ENCODE measurements at places on chromosomes 2 and 18.

DNA sequence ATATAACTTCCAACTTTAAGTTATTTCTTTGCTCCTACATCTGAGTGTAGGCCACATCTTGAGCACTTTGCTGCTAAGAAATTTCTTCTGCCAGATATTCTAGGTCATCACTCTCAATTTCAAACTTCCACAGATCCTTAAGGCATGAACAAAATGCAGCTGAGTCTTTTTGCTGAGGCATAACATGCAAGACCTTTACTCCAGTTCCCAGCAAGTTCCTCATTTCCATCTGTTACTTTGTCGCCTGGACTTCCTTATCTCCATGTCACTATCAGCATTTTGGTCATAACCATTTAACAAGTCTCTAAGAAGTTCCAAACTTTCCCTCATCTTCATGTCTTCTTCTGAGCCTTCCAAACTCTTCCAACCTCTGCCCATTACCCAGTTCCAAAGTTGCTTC is 1077.3 kb upstream of the TMEFF2 start:
- no peak for DNase-seq

DNA sequence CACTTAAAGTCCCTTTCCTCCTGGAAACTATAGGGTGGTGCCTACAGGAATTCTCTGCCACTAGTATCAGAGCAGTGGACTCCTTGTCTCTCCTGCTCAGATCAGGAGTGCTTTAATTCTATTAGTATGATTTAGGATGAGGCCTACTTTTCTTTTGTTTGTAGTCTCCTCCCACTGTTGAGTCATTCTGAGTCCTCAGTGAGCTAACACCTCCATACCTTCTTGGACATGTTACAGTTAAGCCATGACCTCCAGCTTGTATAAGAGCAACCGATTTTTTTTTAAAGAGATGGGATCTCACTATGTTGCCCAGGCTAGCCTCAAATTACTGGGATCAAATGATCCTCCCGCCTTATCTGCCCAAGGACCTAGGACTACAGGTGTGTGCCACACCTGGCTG is 48.7 kb upstream of the OTOF start:
- DNase-seq: no peak

- no peak for DNase-seq
These were observed 26.7 kb downstream of the CTLA4 start for GRCh38 chr2:203894262-203894661.

DNA sequence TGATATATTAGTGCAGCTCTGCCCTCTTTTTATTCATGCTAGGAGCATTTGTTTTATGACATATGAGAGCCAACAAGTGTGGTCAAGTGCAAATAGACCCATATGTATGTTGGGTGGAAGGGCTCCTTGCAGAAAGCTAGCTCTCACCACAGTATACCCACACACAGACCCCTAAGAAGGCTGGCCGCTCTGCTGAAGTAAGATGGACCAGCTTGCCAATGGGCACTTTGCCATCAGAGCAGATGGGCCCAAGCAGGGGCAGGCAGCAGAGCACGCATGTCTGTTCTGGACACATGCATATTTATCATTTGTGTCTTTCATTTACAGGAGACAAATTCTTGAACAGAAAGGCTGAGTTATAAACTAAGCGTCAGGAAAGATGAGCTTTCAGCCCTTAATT is 187.5 kb upstream of the DTNA start:
- DNase-seq: no peak

- no peak for DNase-seq
These were observed 10.0 kb upstream of the ALLC start for GRCh38 chr2:3647831-3648651.

DNA sequence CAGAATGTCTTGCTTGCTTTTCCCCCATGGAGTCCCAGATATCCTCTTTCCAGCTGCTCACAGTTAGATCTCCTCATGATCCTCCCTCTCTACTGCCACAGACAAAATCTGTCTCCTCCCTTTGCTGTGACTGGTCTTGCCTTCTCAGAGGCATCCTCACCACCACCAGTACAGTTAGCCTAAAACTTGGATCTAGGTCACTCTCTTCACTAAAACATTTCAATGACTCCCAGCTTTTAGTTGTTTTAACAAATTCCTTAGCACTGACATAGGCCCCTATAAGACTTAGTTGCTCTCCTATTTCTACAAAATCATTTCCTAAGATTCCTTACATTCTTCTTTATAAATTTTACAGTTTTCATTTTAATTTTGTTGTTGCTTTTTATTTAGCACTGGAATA is 734.2 kb upstream of the CHAC2 start:
- DNase-seq: no peak

GRCh38 chr2:3290655-3291054 is 87.0 kb downstream of the EIPR1 start:
- no peak for DNase-seq

GRCh38 chr2:224668123-224668909 is 47.8 kb downstream of the CCDC195 start:
- no peak for DNase-seq

- no peak for DNase-seq
These were observed 48.7 kb downstream of the CAVIN2 start for GRCh38 chr2:191797942-191798876.

GRCh38 chr2:69305712-69306392 is 81.2 kb downstream of the GFPT1 start:
- no peak for DNase-seq

- no peak for DNase-seq
These were observed 55.9 kb downstream of the ARHGAP28 start for GRCh38 chr18:6785411-6785810.

DNA sequence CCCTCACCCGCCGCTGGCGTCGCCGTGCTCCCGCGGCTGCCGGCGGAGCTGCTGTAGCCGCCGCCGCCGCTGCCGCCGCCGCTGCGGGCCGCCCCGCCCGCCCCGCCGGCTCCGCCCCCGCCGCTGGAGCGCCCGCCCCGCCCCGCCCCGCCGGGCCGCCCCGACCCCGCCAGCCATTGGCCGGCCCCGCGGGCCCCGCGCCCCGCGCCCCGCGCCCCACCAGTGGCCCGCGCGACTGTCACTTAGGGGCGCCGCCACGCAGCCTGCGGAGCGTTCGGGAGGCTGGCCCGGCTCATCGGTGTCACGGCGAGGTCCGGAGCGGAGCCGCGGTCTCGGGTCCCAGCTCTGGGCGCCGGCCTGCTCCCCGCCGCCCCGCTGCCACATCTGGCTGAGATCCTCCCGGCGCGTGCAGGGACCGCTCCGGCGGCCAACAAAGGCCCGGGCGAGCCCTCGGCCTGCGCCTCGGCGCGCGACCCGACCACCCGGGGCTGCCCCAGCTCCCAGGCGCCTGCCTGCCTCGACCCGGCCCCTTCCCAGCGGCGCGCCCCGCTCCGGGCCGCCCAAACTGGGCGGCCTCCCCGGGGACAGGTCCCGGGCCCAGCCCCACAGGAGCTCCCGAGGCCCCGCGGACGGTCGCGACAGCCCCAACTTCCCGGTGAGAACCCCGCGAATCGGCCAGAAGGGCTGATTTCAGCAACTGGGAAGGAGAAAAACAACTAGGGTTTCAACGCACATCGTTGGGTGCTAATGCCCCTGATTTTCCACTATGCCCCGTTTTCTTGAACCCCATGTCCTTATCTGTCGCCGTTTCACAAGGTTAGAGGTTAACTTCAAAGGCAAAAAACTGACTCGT is at the start of gene MGAT4A:
Gene MGAT4A, minus strand, starts transcription at position 92 of the 853 bp plus-strand sequence. CDS start 4,800 bp downstream, outside the sequence.
- DNase-seq: peak; percentile 85

DNA sequence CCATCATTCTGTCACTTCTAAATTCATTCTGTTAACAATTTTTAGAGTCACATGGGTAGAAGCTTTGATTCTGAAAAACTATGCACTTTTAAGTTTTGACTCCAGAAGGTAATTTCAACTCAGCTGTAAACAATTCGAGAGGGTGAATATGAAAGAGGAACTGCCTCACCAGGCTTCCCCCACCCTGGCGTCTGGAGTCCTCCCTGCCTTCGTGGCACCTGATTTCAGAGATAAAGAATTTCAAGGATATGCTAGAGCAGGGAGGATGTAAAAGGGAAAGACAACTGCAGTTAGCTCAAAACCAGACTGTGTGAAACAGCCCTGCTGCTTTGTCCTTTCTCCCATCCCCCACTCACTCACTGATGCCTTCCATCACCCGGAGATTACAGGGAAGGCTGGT is 40.7 kb downstream of the ONECUT2 start:
- DNase-seq: no peak

DNA sequence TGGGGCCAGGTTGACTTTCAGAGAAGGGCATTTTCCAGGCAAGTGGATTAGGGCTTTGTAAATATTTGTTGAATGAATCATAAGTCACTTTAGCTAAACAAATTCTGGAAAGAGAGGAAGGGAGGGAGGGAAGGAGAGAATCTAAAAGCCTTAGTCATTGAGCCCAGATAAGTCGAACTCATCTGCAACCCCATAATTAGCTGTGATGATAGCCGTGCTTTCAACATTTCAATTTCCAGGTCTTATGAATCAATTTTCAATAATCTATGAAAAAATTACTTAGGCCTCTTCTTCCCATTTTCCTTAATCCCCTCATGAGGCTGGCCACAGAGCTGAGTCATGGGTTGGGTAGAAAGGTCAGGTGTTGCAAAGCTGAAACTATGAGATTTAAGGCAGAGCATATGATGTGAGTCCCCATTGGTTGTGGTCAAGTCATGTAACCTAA is 111.9 kb upstream of the MAPRE2 start:
- no peak for DNase-seq

DNA sequence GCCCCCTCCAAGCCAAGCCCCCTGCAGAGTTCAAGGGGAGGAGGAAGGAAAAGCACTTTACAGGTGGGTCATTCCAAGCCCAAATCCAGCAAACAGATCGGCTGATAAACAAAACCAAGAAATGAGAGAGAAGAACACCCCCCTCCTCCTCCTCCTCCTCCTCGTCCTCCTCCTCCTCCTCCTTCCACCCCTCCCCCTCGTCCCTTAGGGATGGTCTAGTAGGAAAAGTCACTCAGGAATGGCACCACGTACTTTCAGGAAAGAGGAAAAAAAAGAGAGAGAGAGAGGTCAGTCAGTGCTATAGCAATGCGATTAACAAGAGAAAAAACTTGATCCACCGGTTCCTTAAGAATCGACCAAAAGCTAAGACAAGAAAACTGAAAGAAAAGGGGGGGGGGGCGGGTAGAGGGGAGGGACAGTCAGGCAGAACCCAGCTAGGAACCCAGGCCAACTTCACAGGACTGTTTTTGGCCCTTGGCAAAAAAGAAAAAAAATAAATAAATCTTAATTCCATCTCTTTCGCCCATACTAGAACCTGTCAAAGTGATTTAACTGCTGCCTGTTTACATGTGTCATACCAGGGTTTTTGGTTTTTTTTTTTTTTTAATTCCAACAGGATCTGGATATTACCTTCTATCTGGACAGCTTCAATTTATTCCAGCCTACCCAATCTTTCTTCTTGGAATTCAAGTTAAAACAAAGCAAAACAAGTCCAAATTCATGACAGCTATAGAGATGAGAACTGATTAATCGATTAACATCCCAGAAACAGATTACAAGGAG is 906 bp downstream of the IKZF2 start:
- DNase-seq: peak; percentile 27

DNA sequence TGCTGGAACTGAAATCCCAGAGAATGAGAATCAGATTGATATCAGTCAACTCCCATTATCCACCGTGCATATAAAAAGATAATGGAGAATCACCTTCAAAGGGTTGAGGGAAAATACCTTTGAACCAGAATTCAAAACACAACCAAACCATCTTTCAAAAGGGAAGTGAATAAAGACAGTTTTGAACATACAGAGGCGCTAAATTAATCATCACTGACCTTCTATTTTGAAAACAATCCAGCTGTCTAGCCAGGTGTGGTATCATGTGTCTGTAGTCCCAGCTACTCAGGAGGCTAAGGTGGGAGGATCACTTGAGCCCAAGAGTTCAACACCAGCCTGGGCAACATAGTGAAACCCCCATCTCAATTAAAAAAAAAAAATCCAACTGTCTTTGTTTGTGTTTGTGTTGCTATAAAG is 63.6 kb downstream of the TRABD2A start:
- no peak for DNase-seq

GRCh38 chr2:17643031-17643615 is 102.6 kb downstream of the VSNL1 start:
- peak; percentile 63 for DNase-seq

DNA sequence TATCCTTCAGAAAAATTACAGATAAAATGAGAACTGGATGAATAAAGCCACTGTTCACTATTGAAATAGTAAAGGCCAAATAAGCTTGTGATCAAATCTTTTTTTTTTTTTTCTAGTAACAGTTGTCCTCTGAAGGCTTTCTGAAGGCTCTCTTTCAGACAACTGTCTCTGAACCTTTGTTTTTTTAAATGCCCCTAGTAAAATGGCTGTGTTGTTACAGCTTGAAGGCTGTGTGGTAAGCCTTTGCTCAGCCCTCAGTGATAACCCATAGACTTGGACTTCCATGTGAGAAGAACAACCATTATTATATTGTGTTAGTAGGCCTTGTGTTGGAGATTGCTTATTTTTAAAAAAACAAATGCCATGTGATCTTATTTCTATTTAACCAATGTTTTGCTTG is 17.6 kb downstream of the FMNL2 start:
- DNase-seq: no peak

DNA sequence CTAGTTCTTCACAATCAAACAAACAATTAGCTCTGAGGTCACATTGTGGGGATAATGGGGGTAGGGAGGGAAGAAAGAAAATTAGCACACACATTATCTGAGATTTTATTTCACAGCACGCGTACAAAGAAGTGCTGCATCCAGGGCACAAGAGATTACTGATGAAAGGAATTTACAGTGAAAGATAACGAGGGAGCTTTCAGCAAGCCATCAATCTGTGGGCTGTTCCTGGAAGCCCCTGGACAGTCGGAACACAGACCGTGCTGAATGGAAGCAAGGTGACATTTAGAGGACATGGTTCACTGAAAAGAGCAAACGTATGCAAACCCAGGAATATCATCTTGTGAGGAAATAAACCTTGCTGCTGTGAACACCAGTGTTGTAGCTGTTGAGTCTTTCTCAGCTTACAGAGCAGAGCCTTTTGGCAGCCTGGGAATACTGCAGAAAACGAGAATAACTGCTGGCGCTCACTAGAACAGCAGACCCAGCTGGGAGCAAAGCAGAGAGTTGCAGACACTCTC is 63.2 kb downstream of the SCG2 start:
- no peak for DNase-seq

DNA sequence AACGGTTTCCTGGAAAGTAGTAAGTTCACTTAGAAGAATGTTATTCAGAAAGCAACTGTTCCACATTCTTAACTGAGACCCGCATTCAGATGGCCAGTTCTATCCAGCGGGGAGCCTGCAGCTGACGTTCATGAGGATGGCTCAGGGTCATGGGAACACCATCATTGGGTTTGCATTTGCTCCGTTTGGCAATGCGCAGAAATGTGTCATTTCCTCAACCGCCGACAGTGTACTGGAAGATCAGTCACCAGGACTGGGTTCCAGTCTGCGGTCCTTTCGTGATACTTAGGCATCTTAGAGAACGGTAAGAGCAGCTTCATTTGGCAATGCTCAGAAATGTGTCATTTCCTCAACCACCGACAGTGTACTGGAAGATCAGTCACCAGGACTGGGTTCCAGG is 104.0 kb downstream of the DNER start:
- no peak for DNase-seq
